ENCODE measurements at places on chromosomes 16 and 17.

DNA sequence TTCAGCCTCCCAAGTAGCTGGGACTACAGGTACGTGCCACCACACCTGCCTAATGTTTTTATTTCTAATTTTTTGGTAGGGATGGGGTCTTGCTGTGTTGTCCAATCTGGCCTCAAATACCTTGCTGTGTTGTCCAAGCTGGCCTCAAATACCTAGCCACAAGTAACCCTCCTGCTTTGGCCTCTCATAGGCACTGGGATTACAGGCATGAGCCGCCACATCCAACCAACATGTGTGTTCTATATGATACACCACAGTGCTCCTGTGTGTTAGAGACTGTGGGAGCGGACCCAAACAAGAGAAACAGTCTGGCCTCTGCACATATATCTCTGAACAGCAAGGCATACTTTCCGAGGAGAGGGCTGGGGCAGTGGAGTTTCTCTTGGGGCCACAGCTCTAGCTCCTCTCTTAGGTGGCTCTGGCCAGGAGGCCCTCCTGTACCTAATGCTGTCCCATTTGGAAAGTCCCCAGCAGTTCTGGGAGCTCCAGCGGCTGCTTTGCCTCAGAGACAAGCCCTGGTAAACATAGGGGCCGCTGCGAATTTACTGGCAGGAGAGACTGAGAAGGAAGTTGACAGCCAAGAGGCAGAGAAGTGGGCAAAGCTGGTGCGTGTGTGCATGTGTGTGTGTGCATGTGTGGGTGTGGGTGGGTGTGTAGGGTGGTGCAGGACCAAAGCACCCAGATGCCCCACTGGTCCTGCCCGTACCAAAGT is 95.0 kb downstream of the RAB11FIP4 start:
- DNase-seq, result no peak

GRCh38 chr16:19858340-19859018 is 26.2 kb downstream of the GPRC5B start:
- DNase-seq, result peak; percentile 80

DNA sequence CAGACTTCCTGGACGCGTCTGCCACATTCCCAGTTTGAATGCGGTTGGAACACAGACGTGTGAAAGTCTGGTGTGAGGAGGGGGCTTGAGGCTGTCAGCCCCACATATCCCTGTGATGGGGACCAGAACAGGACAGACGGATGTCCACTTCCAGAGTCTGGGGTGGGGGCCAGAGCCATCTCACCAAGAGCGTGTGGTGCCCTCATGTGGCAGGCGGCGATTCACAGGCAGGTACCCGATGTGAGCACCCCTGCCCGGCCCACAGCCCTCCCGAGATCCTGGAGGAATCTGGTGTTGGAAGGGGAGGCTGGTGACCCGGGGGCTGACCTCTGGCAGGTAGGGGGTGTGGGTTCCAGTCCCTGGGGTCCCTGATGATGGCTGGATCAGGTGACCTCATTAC is 51.5 kb downstream of the ENGASE start:
- no peak for DNase-seq

DNA sequence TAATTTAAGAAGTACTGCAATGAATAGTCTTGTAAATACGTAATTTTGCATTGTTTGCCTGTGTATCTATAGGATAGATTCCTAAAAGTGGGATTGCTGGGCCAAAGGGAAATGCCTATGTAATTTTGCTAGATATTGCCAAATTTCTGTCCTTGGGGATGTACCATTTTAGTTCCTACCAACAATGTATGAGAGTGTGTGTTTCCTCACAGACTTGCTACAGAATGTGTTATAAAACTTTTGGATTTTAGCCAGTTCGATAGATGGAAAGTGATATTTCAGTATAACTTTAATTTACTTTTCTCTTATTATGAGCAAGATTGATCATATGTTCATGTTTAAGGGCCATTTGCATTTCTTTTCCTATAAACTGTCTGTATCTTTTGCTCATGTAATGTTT is 8.3 kb downstream of the TANGO6 start:
- no peak for DNase-seq

- DNase-seq, result peak; percentile 72
Measured at GRCh38 chr16:17420816-17421215, 49.9 kb downstream of the XYLT1 start.

- no peak for DNase-seq
Measured at GRCh38 chr16:22413819-22414218, 39.4 kb upstream of the CDR2 start.

DNA sequence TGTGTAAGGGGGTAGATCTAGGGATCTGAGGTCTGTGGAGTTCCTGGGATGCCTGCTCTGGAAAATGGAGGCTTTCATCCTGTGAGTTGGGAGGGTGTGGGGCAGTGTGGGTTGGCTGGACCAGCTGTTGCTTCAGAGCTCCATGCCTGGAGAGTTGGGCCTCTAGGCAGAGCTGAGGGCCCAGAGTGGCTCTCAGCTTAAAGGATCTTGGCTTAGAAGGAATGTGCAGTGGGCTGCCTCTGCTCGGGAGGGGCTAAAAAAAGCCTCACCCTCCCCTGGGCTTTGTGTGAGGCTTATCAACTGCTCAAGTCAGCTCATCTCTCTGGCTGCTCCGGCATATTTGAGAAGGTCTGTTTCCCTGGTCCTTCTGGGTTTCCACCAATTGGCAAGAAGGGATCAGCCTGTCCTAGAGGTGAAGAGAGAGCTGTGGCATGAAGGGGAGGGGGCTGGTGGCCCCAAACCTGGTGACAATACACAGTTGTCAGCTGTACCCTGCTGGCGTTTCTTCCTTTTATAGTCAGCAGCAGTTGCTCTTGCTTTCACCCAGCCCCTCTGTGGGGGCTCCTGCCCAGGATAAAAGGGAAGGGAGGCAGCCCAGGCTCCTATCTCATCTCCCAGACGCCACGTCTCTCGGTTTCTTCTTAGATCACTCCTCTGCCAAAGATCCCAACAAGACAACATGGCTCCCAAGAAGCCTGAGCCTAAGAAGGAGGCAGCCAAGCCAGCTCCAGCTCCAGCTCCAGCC is at the start of gene MYL4:
Gene MYL4 (plus strand): TSS at position 605 of the 745 bp plus-strand sequence. CDS start 75 bp downstream, at position 680.
- no peak for DNase-seq

GRCh38 chr17:57747221-57748017 is 2.3 kb upstream of the CCDC182 start:
- DNase-seq, result peak; percentile 80

- peak; percentile 52 for DNase-seq
Measured at GRCh38 chr16:81940781-81941560, 70.3 kb downstream of the SDR42E1 start.

GRCh38 chr17:27854163-27854562 is 39.0 kb downstream of the LYRM9 start:
- DNase-seq, result no peak

- peak; percentile 53 for DNase-seq
Measured at GRCh38 chr17:29844339-29845048, 85.5 kb downstream of the SSH2 start.

GRCh38 chr17:21299981-21300600 is 15.6 kb downstream of the MAP2K3 start:
- DNase-seq, result no peak

DNA sequence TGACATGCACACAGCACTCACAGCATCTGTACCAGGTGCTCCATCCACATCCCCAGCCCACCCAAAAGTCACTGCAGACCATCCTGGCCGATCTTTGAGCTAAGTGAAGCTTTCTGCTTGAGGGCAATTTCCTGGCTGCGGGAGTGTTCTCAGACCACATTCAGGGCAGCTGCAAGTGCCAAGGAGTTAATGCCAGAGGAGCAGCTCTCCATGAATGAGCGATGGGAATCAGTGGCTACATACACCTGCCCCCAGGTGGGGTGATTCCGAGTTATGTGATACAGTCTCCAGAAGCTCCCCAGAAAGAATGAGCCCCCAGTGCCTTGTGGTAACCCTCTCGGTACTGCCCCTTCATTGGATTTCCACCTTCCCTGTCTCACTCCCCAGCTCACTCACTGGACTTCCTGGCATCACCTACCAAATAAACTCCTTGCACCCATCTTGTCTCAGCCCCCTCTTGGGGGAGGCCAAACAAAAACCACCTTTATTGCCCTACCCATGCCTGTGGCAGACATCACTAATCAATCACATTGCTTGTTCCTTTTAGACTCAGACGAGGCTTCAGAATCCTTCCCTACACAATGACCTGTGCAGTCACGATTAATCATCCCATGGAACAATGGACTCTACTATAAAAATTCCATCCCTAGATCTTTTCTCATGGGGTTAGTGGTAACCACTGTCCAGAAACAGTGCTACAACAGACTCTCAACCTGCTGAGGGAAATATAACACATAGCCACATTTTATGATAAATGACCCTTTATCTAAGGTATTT is 121.1 kb downstream of the IRX5 start:
- DNase-seq, result no peak

DNA sequence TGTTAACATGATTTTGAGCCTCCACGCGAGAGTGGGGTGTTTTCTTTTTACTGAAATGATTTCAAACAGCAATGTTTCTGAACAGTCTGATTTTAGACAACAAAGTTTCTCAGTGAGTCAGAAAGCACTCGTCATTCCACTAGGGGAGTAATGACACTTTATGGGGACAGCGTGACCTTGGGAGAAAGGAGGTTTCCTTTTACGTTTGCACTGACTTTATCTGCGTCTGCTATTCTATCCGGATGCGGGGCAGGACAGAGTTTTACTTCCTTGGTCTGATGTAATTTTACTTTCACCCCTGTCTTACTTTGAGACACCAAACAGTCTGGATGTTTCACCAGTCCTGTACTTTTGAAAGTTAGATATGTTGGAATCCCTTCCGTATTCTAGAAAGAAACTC is 20.7 kb downstream of the SLC47A1 start:
- DNase-seq, result no peak

- DNase-seq, result no peak
Measured at GRCh38 chr17:67347826-67348225, 18.6 kb downstream of the PSMD12 start.

- DNase-seq, result no peak
Measured at GRCh38 chr16:85935974-85936760, 37.2 kb downstream of the IRF8 start.

- DNase-seq, result no peak
Measured at GRCh38 chr16:3508736-3509135, 7.9 kb downstream of the CLUAP1 start.

- no peak for DNase-seq
Measured at GRCh38 chr16:10065019-10065418, 117.2 kb downstream of the GRIN2A start.

GRCh38 chr16:86768999-86769398 is 190.7 kb downstream of the FOXL1 start:
- DNase-seq, result peak; percentile 94

- DNase-seq, result no peak
Measured at GRCh38 chr17:73760439-73760758, 116.2 kb upstream of the SDK2 start.

DNA sequence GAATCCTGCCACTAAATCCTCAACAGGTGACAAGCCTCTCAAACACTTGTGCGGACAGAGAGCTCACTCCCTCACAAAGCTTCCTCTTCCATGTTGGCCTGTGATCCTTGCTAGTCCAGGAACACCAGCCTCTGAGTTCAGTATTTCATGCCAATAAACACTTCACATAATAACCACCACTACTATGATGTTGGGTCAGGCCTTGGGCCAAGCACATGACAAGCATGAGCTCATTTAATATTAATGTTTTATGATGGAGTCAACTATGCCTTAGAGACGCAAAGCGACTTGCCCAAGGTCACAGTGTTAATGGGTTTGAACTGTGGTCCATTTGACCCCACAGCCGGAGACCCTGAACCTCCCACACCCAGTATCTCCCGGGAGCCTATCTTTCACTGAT is 129.1 kb downstream of the GAS7 start:
- no peak for DNase-seq

GRCh38 chr16:87227296-87227951 is 89.8 kb downstream of the C16orf95 start:
- DNase-seq, result peak; percentile 76

DNA sequence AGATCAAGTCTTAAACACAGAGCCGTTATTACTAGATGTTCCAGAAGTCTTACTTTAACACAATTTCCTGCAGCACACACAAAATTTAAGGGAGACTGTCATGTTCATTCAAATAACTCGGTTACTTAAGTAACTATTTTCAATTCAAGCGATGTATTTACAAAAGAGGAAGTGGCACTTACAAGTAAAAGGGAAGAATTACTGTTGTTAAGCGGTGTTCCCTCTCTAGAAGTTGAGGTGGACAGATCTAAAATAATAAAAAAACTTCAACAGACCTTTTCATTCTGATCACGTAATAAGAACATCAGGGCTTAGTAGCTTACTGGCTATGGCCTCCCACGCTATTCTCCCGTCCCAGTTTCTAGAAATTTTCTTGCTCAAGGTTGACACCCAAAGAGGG is 26.2 kb upstream of the TXNDC11 start:
- DNase-seq, result no peak

- DNase-seq, result no peak
Measured at GRCh38 chr17:41185001-41185400, 290 bp upstream of the KRTAP4-1 start.

GRCh38 chr16:12659871-12660270 is 143.8 kb downstream of the CPPED1 start:
- DNase-seq, result no peak

DNA sequence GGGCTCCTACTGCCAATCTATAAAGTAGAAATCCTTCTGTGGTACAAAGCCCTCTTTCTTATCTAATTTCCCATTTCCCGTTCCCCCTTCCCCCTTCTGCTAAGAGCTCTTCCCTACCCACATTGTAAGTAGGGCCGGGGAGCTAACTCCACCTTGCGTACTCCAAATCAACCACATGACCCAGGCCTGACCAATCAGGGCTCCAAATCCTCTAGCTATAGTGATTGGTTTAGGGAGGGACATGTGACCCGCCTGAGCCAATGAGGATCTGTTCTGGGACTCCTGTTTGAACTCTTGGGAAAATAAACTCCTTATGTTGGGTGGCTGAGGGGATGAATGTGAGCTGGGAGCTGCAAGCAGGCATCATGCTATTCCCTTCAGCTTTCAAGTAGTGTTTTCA is 40.9 kb upstream of the MEOX1 start:
- no peak for DNase-seq

DNA sequence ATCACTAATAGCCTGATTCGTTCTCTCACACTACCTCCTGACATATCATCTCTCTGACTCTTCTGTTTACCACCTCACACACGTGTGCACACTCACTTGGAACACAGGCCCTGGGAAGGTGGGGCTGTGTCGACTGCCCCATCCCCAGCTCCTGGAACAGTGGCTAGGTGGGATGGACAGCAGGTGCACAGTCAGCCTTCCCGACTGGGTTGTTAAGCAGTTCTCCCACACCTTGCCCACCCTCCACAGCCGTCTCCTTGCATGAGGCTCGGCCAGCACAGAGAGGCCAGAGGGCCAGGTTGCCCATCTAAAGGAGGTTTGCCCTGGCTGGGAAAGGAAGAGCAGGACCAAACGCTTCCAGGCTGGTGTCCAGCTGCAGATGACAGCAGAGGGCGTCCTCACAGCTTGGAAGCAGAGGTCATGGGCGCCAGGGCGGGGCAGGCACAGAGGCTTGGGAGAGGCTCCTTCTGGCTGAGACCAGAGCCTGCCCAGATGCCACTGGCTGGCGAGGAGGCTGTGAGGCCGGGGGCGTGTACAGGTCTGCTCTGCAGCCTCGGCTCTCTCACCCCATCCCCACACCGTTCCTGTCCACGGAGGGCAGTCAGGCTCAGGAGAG is 92.8 kb downstream of the AMFR start:
- peak; percentile 21 for DNase-seq

- no peak for DNase-seq
Measured at GRCh38 chr17:8175795-8176196, 384 bp downstream of the TMEM107 start.

- peak; percentile 38 for DNase-seq
Measured at GRCh38 chr17:75557075-75557851, 30.3 kb upstream of the MYO15B start.

Data from astrocyte of the hippocampus (primary cell).